ENCODE measurements at places on chromosomes 1 and 21.

DNA sequence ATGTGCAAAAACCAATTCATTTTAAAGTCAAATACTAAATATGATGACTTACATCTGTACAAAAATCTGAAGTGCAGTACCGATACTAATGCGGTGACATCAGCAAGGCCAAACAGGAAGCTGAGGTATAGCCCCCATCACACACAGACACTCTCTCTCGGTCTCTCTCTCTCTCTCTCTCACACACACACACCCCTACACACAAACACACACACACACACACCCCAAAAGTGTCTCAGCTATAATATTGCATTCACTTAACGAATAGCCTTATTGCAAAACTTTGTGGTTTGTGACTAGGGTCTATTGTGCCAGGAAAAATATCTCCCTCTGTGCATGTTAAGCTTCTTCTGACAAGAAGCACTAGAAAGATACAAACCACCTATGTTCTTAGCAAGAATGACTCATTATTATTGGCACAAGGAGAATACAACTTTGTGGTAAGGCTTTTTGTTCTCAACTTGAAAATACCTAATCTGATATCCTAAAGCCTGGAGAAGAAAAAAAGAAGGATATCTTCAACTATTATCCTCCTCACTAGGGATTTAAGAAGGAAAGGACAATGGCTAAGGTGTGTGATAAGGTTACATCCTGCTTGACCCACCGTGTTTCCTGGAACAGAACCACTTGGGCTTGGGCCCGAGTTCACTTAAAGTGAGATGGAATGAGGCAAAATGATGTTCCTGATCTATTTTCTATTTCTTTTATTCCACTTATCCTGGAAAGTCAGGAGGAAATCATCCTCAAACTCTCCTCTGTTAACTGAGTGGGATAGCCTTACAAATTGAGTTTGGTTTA lies 107.1 kb downstream of the NIBAN1 start:
- DNase-seq: peak; percentile 47

GRCh38 chr1:55724551-55725325 lies 509.6 kb upstream of the USP24 start:
- DNase-seq: no peak

GRCh38 chr1:209583408-209583807 lies at the start of gene CAMK1G:
TSS of gene CAMK1G (plus strand) at chr1:209583714. CDS start at chr1:209594984, 11,270 bp downstream.
- DNase-seq: no peak

DNA sequence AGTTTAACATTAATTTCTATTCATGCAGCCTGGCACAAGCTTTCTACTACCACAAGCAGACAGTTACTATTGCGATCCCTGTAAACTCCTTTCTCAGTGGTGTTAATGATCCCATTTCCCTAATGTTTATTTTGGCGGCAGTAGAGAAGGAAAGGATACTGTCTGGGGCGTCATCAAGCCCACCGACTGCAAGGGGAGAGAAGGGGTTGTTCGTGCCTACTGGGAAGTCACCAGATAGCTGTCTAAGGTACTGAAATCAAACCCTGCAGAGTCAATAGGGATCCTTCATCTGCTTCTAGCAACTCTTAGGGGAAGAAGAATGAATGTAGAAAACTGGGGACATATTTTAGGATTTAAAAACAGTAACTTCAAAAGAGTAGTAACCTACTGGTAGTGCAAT lies 95.2 kb upstream of the ADAR start:
- DNase-seq: no peak

DNA sequence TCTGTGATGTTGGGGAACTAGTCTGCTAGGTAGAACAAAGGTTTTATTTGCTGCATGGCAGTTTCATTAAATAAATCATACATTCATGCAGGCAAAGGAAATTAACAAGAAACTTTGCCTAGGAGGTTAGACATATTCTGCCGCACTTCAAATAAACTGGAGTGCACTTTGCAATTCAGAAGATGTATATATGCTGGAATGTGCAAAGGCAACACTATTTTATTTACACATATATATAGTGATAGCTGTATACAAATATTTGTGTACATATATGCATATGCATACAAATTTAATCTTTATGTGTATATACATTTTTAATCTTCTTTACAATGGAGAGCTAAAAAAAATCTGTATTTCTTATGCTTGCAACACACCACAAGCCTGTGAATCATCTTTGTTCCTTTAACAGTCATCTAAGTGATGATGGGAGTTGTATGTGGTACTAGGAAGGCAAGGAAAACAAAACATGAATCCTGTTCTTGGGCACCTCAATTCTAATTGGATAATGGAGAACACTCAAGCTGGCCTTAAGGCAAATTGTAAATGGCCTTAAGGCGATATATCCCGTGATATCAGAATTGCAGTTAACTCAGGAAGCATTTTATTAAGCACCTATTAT lies 605.8 kb upstream of the CAMK1G start:
- no peak for DNase-seq

DNA sequence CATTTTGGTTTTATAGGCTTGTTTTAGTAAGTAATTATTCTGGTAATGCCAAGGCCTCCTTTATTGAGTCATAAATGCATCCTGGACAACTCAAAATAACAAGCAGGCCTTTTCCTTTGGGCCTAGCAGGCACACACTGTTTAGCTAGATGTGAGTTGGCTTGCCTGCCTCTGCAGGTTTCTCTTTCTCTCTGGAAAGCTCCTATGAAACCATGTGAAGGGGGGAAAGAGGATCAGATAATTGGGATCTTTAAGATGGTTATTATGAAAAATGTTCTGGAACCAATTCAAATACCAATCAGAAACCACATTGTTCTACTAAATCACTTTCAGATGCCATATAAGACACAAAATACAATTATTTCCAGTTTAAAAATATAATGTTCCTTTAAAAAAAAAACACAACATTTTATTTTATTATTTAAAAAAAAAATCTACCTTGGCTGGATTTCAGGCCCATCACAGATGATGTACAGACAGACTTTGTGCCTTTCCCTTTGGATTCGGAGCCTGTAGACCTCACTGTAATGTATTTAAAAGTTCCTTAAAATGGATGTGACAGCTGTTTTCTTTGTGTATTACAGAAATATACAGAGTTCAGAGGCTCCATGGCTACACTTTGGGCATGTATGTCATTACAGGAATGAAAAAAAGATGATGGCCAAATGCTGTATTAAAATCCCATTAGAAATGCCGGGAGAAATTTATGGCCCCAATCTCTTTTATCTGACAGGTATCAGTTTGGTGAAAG lies 80.2 kb downstream of the NTMT2 start:
- no peak for DNase-seq

- no peak for DNase-seq
These were observed 8.0 kb upstream of the ANGPTL3 start for GRCh38 chr1:62589321-62589720.

DNA sequence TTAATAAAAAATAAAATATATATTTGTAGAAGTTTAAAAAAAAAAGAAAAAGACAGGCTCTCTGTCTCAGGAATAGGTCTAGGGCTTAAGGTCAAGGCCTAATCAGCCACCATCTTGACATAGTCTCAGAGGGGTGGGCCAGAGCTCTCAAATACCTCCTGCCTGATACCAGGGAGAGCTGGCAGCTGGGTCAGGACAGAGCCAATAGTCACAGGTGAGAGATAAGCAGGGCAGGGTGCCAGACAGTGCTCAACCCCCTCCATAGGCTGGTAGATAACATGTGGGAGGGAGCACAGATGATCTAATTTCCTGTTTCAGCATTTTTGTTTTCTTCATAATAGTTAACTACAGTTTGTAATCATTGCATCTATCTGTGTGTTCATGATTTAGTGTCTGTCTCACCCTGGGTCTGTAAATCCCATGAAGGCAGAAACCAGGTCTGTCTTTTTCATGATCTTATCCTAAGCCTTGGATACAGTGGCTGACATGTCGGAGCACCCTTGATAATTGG lies 152.0 kb upstream of the GRIK3 start:
- DNase-seq: no peak

- DNase-seq: peak; percentile 36
These were observed 71.1 kb upstream of the CD34 start for GRCh38 chr1:207981976-207982375.

DNA sequence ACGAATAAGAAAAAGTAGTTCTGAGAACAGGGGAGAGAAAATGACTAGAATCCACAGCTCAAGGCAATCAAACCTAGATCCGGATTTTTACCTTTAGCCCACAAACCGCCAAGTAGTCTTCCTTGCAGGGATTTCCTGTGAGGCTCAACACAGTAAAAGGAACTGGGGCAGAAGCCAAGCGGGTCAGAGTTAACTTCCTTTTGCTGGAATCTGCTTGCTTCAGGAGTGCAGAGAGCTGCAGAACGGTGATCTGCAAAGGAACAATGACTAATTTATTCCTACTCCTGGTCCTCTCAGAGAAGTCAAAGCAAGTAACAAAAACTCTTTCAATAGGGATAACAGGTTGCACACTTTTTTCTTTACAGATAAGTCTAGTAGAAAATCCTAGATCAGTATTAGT lies 53.4 kb downstream of the UBR4 start:
- DNase-seq: no peak

GRCh38 chr1:19007491-19008441 lies 51.3 kb upstream of the IFFO2 start:
- DNase-seq: no peak

DNA sequence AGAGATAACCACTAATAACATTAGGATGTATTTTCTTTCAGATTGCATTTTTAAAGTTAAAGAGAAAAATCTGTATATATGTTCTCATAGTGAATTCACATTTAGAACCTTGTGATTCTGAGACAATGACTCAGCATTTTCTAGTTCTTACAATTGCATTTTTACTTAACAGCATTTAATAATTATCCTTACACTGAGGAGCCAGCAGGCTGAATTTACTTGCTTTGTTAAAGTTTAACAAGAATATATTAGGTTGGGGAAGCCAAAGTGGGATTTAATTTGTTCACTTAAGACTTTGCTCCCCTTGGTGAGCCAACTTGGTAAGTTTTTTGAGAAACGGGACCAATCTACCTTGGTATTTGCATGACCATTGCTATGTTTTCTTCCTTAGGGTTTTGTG lies 4.5 kb downstream of the PATJ start:
- DNase-seq: no peak

- DNase-seq: no peak
These were observed 289.6 kb downstream of the PTPRU start for GRCh38 chr1:29525941-29526340.

GRCh38 chr1:203168256-203168786 lies 7.3 kb downstream of the MYBPH start:
- DNase-seq: no peak

- no peak for DNase-seq
These were observed 87.7 kb upstream of the TNFSF4 start for GRCh38 chr1:173294843-173295242.
